ENCODE measurements at places on chromosomes 11 and 22.

DNA sequence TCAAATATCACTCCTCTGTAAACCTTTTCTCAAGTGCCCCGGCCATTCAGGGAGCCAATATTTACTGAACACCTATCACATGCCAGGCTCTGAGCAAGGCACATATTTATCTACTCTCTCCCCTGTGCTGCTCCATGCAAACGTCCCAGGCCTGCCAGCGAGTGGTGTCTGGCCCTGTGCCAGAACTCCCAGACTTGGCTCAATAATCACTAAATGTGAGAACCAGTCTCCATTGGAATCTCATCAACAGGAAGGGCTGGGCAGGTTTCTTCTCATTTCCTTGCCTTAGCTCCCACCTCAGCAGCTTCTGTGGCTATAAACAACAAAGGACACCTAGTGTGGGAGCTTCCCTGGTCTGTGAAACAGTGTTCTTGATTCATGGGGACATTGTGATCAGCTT, 21.7 kb downstream of the RASSF10 start:
- DNase-seq, result no peak

- DNase-seq, result no peak
Measured at GRCh38 chr11:18907391-18907790, 31.8 kb downstream of the MRGPRX1 start.

DNA sequence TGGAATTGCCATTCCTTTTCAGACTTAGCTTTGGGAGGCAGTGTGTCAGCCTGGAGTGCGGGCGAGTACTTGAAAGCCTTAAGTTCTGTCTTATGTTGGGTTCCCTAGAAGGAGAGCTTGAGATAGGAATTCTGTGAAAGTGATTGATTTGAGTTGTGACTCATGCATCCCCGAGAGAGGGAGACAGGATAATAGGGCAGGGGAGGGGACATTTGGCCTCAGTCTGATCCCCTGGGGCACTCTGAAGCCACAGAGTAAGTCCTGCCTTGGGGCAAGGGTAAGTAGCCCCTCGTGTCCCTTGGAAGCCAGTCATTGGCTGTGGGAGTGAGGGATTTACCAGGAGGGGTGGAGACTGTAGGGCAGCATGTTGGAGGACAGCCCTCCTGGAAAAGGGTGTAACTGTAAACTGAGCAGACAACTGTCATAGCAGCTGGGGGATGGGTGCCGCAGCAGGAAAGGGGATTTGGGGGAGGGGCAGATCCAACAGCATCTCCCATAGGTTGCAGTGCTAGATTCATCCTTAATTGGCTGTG, 44.0 kb downstream of the KIAA1671 start:
- DNase-seq, result no peak

- no peak for DNase-seq
Measured at GRCh38 chr22:17753401-17753989, 20.8 kb downstream of the BID start.

GRCh38 chr11:7538466-7539454, 25.0 kb downstream of the PPFIBP2 start:
- DNase-seq, result no peak

DNA sequence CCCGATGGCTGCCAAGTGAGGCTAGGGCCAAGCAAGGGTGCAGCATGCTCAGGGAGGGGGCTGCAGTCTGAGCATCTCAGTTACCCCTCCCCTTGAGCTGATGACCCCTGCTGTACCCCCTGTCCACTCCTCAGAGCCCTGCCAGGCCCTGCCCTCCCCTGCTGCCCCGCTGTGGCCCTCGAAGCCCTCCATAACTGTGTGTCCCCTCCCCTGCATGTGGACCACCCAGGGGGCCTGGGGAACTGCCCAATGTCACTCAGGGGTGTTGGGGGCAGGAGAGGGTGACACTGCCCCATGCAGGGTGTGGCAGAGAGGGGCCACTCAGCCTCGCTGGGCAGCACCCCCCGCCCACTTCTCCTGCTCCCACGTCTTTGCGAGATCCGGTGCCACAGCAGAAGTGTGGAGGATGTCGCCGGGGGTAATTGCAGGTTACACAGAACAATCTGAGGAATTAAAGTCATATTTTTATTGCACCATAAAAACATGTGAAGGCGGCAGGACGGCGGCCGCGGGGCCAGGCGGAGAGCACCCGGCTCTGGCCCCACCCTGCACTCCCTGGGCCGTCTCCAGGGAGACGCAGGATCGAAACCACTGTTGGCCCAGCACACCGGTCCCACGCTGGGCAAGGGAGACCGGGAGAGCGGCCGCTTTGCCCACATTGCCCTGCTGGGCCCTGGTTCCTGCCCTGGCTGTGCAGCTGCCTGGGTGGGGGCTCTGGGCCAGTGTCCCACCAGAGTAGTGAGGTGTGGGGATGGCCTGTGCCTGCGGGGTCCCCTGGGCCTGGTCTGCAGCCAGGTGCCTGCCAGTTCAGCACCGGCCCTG, 18.7 kb upstream of the GNB1L start:
- DNase-seq, result no peak

DNA sequence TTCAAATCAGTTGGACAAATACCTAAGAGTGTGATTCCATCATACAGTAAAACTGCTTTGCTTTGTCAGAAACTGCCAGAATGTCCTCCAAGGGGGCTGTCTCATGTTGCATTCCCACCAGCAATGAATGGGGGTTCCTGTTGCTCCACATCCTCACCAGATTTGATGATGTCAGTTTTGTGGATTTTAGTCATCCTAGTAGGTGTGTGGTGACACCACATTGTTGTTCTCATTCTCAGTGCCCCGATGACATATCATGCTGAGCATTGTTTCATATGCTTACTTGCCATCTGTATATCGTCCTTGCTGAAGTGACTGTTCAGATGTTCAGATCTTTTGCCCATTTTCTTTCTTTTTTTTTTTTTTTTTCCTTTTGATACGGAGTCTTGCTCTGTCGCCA, 37.0 kb downstream of the CDPF1 start:
- no peak for DNase-seq

DNA sequence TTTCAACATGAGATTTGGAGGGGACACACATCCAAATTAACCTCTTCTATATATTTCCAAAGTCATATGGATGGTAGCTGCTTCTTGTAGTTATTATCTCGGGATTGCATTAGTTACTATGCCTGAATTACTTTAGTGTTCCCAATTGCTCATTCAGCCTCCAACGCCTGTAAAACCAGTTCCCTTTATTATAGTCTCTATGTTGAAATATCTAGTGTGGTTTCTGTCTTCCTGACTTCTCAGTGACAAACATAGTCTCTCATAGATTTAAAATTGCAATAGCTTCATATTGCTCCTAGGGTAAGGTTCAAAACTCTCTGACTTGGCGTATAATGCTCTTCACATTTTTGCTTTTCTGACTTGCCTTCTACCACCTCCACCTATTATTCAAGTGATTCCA, 366.4 kb downstream of the CASP12 start:
- DNase-seq, result no peak

- DNase-seq, result no peak
Measured at GRCh38 chr11:66012371-66012945, 650 bp downstream of the CST6 start.

GRCh38 chr11:15113381-15113780, 1.3 kb upstream of the INSC start:
- DNase-seq, result no peak

DNA sequence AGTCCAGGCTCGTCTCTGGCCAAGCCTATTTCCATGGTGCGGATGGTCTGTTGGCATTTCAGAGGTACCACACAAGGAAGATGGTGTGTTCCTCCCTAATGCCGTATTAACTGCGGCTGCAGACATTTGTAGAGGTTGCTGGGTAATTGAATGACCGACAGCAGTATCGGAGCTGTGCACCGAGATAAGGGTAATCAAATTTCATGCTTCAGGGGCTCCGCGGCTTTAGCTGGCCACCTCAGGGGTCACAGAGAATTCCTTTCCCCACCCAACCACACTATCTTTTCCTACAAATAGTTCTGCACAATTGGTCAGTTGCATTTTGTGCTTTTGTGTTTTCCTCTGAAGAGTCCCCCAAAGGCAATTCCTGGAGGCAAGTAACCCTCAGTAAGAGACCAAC, 297.4 kb downstream of the OPCML start:
- DNase-seq, result no peak

DNA sequence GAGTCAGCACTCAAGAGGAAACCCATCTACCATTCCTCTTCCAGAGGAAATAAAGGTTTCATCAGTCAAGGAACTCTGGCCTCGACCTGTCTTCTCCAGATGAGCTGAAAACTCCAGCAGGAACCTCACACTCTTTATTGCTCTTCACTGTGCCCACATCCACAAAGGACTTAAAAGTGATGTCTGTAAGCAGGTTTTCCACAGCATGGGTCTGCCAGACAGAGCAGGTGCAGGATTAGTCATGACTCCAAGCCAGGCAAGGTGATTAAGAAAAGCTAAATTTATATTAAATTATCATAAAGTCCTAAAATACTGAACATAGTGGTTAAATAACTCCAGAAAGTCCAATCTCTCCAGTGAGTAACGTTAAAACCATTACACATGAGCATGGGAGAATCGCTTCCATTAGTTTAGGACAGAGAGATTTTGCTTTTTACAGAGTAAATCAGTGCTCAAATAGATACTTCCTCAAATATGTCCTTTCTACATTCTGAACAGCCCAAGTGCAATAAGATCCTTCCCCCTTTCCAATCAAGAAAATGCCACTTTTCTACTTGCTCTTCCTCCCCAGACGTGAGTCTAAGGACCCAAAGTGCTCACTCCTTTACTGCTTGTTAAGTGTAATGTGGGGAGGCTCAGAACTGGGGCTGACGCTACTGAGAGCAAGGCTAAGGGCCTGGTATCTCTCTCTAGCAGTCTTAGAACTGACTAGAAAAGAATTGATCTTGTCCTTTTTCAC, 10.7 kb upstream of the CKAP5 start:
- DNase-seq, result no peak

DNA sequence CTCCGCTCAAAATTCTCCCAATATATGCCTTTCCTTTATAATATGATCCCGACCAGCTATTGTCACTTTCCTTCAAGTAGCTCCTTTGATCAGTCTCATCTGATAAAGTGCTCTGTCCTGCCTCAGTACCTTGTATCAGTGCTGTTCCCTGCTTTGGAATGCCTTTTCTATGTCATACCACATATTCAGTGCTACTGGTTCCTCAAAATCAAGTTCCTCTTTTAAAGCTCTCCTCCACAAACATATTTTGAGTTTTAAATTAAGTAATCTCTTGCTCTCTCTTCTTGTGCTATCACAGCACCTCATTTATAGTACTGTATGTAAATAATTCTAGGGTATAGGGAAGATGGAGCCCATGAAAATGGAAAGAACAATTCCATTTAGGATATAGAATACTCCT, 137.1 kb upstream of the CTSC start:
- no peak for DNase-seq

GRCh38 chr11:117770061-117770460, 27.0 kb downstream of the DSCAML1 start:
- no peak for DNase-seq

- no peak for DNase-seq
Measured at GRCh38 chr11:8532475-8532874, 61.6 kb downstream of the STK33 start.

- DNase-seq, result no peak
Measured at GRCh38 chr22:46731246-46732040, 6.6 kb downstream of the CERK start.

DNA sequence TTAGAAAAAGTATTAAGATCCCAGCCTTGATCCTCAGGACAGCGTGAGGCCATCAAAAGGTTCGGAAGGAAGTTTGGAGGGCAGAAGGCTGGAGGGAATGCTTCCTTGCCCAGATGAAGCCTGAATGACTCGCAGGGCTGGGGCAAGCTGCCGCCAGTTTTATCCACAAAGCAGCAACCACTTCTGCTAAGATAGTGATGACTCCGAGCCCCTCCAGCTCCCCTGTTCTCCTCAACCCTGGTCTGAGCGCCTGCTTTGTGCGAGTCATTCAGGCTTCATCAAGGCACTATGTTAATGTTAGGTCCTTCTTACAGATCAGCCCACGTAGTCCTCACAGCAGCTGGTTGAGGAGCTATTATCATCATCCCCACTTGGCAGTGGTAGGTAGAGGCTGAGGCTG, 158.8 kb downstream of the COMMD9 start:
- DNase-seq, result no peak

Data from putamen (tissue), 1 donor.